ENCODE measurements at places on chromosomes 6 and 20.

DNA sequence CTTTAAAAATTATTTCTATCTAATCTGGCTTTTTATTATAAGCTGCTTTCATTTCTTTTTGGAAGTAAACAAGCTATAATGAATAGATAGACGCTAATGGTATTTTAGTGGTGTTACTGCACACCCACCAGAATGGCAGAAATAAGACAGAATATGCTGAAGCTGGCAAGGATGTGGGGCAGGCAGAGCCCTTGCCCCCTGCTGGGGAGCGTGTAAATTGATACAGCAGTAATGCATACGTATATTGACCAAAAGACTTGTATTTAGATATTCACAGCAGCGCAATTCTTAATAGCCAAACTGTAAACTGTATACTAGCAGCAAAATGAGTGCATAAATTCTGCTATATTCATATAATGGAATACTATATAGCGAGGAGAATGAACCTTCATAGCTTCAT is 35.3 kb downstream of the TMEM181 start:
- no peak for DNase-seq

GRCh38 chr6:28943557-28944411 is 20.0 kb upstream of the TRIM27 start:
- no peak for DNase-seq

DNA sequence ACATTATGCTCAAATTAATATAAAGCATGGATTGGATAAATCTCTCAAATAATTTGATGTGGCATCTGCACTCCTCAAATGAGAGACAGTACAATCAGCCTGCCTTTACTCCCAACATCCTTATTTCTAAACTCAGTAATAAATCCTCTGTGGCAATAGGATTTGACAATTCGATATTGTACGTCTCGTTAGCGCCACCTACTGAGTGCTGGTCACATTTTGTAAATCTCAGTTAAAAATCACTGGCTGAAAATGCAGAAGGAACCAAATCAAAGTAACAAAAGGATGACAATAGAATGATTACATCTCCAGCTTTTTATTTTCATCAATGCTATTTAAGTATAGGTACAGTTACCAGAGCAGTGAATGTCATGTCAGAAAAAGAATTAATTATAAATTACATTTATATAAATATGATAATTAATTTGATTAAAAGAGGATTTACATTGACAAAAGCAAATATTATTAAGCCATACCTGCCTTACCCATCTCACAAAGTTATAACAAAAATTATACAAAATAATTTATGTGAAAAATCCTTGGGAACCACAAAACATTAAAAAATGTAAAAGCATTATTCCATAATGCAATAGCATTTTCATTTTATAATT is 20.2 kb upstream of the GJE1 start:
- DNase-seq: peak; percentile 50

GRCh38 chr6:122077603-122078002 is 321.8 kb upstream of the HSF2 start:
- no peak for DNase-seq

DNA sequence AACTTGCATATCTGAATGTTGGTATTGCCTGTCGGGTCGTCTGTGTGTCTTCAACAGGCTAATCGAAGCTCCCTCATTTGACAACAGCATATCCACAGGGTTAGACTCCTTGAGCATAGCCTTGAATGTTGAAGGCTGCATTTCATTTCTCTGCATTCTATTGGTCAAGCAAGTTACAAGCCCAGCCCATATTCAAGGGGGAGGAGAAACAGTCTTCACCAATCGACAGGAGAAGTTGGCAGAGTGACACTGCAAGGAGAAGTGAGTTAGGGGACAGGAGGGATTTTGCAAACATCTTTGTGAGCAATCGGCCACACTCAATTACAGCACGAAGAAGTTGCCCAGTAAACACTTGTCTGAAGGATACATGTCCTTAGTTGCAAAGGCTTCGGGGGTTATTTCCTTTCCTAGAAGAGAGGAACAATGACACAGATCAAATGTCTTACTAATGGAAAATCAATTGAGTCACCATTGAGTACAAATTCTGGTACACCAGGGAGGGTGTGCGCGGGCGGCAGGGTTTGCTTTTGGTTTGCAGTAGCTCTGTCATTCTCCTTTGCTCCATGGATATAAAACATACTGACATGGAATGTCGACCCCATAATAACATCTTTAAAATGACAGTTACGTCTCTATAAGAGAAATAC is 60.6 kb upstream of the NT5E start:
- no peak for DNase-seq

GRCh38 chr6:29720863-29721262 is 2.4 kb upstream of the HLA-F start:
- no peak for DNase-seq

DNA sequence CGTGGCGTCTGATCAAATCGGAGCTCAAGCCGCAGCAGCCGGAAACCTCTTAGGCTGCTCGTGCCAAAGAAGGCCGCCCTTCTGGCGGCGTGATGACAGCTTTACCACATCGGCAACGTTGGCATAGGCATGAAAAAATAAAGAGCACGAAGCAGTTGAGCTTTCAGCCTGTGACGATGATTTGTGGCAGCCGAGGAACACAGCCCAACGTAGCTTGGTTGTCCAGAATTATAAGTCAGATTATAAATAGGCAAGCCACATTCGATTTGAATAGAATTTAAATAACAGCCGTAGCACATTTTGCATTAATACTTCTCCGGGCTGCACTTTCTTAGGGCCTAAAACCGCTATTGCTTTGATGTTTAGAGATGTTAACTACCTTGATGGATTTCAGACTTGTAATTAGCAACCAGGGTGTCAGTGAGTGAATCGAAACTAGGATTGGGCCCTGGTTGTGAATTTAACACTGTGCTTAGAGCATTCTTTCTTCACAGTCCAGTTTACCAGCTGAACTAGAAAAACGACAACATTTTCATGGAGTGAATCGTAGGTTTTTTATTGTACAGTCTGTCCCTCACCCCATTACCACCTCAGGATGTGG is 864 bp upstream of the BCLAF1 start:
- peak; percentile 45 for DNase-seq

DNA sequence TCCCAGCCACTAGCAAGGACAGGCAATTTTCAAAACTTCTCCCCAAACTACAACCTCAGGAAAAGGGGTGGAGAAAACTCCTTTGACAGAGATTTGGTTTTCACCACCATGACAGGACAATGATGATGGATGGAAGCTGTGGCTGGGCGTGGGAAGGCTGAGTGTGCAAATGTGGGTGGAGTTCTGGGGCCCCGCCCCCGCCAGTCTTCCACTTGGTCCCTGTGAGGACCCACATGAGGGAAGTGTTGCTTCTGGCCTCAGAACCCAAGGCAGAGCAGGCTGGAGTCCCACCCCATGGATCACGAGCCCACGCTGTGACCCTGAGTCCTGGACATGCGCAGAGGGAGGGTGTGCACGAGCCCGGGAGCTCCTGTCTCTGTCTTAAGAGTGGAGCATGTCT is 21.5 kb upstream of the MRGBP start:
- DNase-seq: no peak

DNA sequence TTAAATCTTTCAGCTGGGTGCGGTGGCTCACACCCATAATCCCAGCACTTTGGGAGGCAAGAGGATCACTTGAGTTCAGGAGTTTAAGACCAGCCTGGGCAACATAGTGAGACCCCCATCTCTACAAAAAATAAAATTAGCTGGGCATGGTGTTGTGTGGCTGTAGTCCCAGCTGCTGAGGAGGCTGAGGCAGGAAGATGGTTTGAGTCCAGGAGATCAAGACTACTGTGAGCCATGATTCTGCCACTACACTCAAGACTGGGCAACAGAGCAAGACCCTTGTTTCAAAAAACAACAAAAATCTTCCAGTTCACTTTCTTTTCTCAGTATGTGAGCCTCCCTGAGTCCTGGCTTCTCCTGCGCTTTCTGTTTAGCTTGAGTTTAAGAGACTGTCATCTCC is 7.9 kb downstream of the SDHAF4 start:
- no peak for DNase-seq

DNA sequence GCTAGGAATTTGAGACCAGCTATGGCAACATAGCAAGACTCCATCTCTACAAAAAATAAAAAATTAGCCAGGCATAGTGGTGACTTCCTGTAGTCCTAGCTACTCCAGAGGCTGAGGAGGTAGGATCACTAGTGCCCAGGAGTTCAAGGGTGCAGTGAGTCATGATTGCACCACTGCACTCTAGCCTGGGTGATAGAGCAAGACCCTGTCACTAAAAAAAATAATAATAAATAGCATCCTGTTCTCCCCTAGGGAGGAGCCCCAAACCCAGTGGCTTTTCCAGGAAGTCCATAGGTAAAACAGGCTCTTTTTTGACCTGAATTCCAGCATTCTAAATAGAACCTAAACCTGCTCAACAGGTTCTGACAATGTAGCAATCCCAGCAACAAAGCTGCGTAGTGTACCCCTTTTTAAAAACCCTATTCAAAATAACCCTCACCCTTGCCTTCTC is 192.0 kb downstream of the ALDH8A1 start:
- DNase-seq: peak; percentile 41

DNA sequence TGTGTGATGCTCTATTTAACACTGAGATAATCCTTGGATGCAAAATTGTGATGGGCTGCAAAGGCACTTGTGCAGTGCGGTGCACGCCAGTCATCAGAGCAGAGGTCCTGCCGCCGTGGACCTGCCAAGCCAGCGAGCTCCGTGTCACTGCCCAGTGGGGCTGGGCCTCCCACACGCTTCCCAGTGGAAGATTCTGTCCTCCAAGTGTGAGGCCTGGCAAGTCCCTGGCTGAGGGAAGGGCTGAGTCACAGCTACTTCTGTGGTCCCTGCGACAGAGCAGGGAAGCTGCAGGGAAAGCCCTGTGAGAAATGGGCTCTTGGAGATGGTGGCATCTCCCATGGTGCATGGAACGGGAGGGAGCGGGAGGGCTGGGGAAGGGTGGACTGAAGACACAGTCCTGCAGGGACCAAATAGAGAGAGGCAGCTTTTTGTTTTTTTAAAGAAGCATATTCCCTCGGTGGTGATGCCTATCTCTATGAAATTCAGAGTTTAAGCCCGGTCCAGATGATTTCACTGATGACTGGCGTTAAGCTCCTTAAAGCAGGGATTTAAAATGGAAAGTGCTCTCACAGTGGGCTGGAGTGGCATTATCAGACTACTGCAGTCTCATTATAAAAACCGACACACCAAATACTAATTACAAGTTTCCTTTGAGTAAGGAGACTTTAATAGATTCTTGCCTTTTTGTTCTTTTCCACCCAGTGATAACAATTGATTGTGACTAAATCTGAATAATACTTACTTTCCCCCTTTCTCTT is 413.7 kb downstream of the QKI start:
- DNase-seq: no peak

- no peak for DNase-seq
These were observed 36.2 kb upstream of the ANGPT4 start for GRCh38 chr20:952196-952795.

- no peak for DNase-seq
These were observed 9.5 kb downstream of the AHI1 start for GRCh38 chr6:135488023-135488422.

- no peak for DNase-seq
These were observed 69.0 kb upstream of the UST start for GRCh38 chr6:148677594-148678476.

DNA sequence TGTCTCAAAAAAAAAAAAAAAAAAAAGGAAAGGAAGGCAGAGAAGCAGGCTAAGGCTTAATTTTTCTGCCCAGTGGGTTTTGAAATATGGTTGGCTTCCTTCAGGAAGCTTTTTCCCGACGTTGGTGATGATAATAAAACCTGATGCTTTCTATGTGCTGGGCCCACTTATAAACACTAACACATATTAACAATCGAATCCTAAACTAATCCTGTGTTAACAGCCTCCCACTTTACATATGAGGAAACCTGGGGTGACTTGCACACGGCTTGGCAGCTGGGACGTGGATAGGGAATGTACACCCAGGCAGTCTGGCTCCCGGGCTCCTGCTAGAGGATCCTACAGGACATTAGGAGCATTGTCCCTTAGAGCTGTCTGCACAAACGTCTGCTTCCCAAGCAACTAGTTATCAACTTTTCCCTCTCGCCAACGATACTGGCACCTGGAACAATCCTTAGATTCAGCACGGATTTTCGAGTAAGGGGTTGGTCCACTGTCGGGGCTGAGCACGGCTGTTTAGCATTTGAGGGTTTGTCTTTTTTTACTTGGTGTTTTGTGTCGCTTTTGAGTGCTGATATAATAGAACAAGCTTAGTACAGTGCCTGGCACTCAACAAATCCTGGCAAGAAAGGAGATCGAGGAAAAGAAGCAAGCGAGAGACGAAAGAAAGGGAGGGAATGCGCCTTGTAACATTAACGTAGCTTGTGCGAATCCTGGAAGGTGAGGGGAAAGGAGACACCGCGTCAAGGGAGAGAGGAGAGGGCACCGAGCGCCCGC is 622 bp upstream of the KIZ start:
- no peak for DNase-seq

DNA sequence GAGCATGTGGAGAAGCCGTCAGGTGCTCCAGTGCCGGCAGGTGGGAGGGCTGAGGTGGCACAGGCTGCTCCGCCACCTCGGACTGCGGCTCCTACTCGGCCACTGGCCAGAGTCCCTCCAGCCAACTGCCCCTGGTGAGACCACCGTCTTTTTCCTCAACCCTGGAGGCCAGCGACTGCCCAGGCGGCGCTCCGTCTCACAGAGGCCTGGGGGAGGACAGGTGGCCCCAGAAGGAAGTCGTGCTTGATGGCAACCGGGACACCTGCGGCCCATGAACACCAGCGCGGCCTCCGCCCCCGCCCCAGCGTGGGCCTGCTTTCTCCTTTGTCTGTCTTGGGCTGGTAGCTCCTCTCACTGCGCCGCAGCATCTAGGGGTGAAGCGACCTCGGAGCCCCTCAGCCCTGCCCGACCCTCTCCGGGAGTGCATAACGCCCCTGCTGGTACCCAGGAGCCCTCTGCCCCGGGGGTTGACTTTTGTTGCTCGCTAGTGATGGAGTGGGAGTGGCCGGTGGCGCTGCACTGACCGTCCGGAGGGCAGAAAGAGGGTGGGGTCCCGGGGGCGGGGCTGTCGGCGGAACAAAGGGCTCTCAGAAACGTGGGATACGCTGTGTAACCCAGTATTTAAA is 706 bp upstream of the TUBB2B start:
- DNase-seq: peak; percentile 76

GRCh38 chr6:156280065-156280464 is 497.1 kb upstream of the ARID1B start:
- no peak for DNase-seq

GRCh38 chr6:11044712-11045167 is 635 bp upstream of the ELOVL2 start:
- no peak for DNase-seq

GRCh38 chr20:51424270-51425117 is 118.0 kb downstream of the NFATC2 start:
- no peak for DNase-seq

DNA sequence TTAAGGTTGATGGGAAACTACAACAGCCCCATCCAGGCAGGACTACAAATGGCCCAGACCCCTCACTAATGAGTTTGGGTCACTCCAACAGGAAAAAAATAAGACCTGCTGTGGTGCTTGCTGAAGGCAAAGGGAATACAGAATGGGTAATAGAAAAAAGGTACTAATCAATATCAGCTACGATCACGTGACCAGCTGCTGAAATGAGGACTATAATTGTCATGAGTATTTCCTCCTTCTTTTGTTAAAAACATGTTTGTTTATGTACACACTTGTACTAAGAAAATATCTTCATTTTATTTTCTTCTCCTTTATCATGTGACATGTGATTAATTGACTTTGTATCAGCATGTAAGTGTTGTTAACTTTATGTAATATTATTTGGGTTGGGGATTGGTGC is 199.9 kb downstream of the GJA1 start:
- no peak for DNase-seq

GRCh38 chr6:4010689-4011090 is 68.2 kb downstream of the FAM217A start:
- DNase-seq: no peak

- DNase-seq: no peak
These were observed 57.1 kb downstream of the YTHDF1 start for GRCh38 chr20:63158845-63159244.

Measured in NCI-H1048 (cell line).